Activated B cell treated with CpG ODN at 0.5 μM for 24 hours (primary cell): ENCODE measurements at places on chromosomes 11 and 22.

- no peaks in the 10 kb centered on the region for H3K4me1 ChIP-seq
- no peak overlapping the region for H3K4me3 ChIP-seq
- DNase-seq: no peak
- H3K27me3 ChIP-seq: no peaks in the 10 kb centered on the region
Measured at GRCh38 chr22:47283616-47284270, 521.3 kb downstream of the TBC1D22A start.

DNA sequence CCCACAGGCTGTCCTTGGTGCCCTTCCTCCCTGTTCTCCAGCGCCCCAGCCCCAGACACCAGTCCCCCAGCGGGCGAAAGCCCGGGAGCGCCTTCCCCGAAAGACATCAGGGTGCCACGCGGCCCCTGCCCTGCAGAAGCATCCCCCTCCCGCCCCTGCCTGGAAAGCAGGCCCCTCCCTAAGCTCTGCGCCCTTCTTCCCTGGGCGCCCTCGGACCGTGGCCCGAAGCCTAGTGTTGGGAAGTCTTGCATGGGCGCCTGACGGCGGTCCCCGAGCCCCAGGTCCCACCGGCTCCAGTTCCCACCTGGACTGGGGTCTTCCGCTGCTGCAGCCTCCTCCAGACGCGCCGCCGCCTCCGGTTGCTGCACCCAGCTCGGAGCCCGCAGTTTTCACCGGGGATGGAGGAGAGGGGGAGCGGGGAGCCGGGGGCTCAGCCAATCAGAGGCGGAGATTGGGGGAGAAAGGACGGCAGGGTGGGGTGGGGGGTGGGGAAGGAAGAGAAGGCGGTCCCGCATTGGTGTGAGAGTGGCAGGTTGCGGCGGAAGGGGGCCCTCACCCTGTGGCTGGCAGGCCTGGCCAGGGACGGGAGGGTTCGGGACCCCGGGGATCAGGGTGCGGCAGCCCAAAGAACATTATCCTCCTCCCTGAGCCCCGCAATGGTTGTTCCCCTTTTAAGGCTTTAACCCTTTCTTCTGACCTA, at the start of gene THY1:
Gene THY1 (minus strand): TSS at position 364 of the 700 bp plus-strand sequence. CDS start 2,267 bp downstream, outside the sequence.
- peak within 1 kb of the TSS; percentile 22 for H3K4me3 ChIP-seq
- H3K4me1 ChIP-seq: peaks cover 17% of the 10 kb centered on the region

- no peaks in the 10 kb centered on the region for H3K36me3 ChIP-seq
- H3K4me3 ChIP-seq: no peak overlapping the region
- no peak overlapping the region for H3K27ac ChIP-seq
- no peak for DNase-seq
- no peaks in the 10 kb centered on the region for H3K4me1 ChIP-seq
- peaks cover 7% of the 10 kb centered on the region for H3K27me3 ChIP-seq
Measured at GRCh38 chr11:61602775-61603569, 22.1 kb upstream of the SYT7 start.

- H3K27me3 ChIP-seq: no peaks in the 10 kb centered on the region
- no peak for DNase-seq
- no peak overlapping the region for H3K27ac ChIP-seq
- H3K4me3 ChIP-seq: no peak overlapping the region
Measured at GRCh38 chr11:91536366-91536765, 688.3 kb upstream of the FAT3 start.

DNA sequence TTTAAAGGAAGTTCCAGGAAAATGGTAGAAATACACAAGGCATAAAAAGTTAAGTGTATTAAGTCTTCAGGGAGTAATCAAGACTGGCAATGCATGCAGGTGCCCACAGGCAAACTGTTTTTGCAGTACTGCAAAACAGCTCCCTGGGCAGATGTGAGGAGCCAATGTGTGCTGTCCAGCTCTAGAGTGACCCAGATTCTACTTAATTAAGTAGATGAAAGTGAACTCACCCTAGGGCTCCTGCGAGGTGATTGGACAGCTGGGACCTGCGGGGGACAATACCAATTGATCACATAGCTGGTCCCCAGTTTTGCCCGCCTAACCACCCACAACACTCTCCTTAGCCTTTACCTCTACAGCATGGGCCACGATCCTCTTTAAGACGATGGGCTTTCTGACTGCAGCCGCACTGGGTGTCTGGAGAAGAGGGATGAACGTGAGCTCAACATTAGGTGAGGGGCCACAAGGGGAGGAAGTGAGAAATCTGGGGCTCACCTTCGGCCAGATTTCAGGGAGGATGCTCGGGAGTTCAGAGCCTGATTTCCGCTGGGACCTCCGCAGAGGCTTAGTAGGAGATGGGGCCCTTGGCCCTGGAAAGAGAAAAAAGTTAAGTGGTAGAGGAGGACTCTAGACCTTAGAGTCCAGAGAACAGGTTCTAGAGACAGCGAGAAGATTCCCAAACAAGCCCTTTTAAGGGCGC, 556 bp downstream of the CDCA5 start:
- peak overlapping the region; percentile 93 for H3K4me3 ChIP-seq
- no peak for DNase-seq
- peaks cover 37% of the 10 kb centered on the region for H3K36me3 ChIP-seq
- H3K27ac ChIP-seq: peak overlapping the region; percentile 94

GRCh38 chr22:50143096-50143495, 27.4 kb upstream of the PANX2 start:
- H3K4me1 ChIP-seq: no peaks in the 10 kb centered on the region
- no peaks in the 10 kb centered on the region for H3K36me3 ChIP-seq
- H3K4me3 ChIP-seq: no peak overlapping the region

- H3K36me3 ChIP-seq: peaks cover 19% of the 10 kb centered on the region
- no peak overlapping the region for H3K4me3 ChIP-seq
Measured at GRCh38 chr11:72066855-72067254, 13.5 kb downstream of the NUMA1 start.

GRCh38 chr11:10371926-10372641, 67.2 kb downstream of the ADM start:
- H3K27me3 ChIP-seq: peaks cover 8% of the 10 kb centered on the region
- H3K4me3 ChIP-seq: no peak overlapping the region
- no peaks in the 10 kb centered on the region for H3K36me3 ChIP-seq
- no peaks in the 10 kb centered on the region for H3K4me1 ChIP-seq
- DNase-seq: no peak

- H3K4me3 ChIP-seq: no peak overlapping the region
- peaks cover 9% of the 10 kb centered on the region for H3K4me1 ChIP-seq
Measured at GRCh38 chr11:116840224-116840745, 2.9 kb upstream of the APOA1 start.

GRCh38 chr22:43483266-43483665, 71.5 kb downstream of the MPPED1 start:
- peaks cover 8% of the 10 kb centered on the region for H3K27me3 ChIP-seq
- no peak for DNase-seq
- H3K27ac ChIP-seq: no peak overlapping the region
- H3K36me3 ChIP-seq: no peaks in the 10 kb centered on the region
- H3K4me3 ChIP-seq: no peak overlapping the region

GRCh38 chr11:103892603-103893002, 143.8 kb upstream of the DDI1 start:
- no peak overlapping the region for H3K27ac ChIP-seq
- no peak overlapping the region for H3K4me3 ChIP-seq
- H3K36me3 ChIP-seq: no peaks in the 10 kb centered on the region
- DNase-seq: no peak
- H3K27me3 ChIP-seq: peaks cover 4% of the 10 kb centered on the region

DNA sequence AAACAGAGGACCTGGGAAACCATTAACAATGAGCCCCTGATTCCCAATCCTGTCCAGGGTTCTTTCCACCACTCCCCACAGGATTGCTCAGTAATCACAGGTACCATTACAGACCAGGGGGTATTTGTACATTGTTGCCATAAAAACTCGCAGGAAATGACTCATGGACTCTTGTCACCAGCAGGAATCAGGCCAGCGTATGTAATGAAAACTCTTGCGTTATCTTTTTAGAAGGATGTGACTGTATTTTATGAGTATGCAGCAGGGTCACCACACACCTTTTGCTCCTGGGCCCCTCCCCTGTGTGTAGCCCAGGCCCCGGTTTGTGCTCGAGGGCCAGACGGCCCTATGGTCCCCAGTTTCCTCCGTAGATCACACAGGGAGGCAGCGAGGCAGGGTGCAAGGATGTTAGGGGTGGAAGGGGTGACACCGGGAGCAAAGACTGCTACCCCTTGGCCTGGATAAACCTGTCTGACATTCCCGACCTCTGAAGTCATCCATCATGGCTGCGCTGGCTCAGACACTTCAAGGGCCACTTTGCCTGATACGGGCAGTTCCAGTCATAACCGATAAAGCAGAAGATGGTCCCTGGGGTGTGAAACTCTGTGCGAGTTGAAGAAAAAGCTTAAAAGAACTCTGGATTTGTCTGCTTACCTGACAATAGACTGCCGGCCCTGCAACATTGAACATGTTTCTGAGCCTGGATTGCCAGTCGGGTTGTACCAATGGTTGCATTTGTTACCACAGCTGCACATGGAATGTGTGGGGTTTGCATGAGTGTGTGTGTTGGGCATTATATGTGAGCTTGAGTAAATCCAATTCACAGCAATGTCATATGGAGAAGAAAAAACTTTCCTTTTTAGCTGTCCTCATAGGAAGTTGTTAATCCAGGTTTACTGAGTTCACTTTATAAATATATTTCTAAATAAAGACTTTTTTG, 56.9 kb downstream of the MICAL2 start:
- no peak overlapping the region for H3K4me3 ChIP-seq
- no peak for DNase-seq
- no peaks in the 10 kb centered on the region for H3K36me3 ChIP-seq
- no peaks in the 10 kb centered on the region for H3K4me1 ChIP-seq

DNA sequence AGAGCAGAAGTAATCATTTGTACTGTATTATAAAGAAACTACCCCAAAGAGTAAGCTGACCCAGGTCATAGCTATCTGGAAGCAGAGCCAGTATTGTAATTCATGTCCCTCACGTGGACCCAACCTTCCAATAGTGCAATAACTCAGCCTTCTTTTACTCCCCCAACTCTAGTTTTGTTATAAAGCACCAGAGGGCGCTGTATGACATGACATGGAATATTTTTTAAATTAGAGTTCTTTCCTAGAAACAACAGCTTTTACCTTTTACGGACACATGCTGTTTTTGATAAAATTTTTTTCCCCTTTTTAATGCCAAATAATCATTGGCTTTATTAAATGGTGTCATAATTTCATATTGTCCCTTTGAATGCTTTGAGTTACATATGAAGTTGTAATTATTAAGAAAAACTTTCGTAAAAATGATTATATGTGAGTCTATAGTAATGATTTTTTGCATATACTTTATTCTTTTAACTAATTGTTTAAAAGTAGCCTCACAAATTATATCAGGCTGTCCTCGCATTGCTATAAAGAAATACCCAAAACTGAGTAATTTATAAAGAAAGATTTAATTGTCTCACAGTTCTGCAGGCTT, 76.9 kb downstream of the DKK3 start:
- H3K4me3 ChIP-seq: no peak overlapping the region
- H3K27ac ChIP-seq: no peak overlapping the region
- peaks cover 2% of the 10 kb centered on the region for H3K4me1 ChIP-seq
- H3K27me3 ChIP-seq: no peaks in the 10 kb centered on the region
- DNase-seq: no peak

GRCh38 chr11:25983280-25983679, 348.6 kb upstream of the ANO3 start:
- no peak for DNase-seq
- no peaks in the 10 kb centered on the region for H3K27me3 ChIP-seq
- peaks cover 27% of the 10 kb centered on the region for H3K4me1 ChIP-seq
- no peak overlapping the region for H3K4me3 ChIP-seq
